Stimulated activated CD8-positive, alpha-beta memory T cell treated with anti-CD3 and anti-CD28 coated beads, Interleukin-4, amount 100 ng/mL, for 4 hours (primary cell): ENCODE measurements at places on chromosomes 6 and 20.

- peak; percentile 60 for DNase-seq
Measured at GRCh38 chr6:70955441-70956190, 1.2 kb downstream of the B3GAT2 start.

DNA sequence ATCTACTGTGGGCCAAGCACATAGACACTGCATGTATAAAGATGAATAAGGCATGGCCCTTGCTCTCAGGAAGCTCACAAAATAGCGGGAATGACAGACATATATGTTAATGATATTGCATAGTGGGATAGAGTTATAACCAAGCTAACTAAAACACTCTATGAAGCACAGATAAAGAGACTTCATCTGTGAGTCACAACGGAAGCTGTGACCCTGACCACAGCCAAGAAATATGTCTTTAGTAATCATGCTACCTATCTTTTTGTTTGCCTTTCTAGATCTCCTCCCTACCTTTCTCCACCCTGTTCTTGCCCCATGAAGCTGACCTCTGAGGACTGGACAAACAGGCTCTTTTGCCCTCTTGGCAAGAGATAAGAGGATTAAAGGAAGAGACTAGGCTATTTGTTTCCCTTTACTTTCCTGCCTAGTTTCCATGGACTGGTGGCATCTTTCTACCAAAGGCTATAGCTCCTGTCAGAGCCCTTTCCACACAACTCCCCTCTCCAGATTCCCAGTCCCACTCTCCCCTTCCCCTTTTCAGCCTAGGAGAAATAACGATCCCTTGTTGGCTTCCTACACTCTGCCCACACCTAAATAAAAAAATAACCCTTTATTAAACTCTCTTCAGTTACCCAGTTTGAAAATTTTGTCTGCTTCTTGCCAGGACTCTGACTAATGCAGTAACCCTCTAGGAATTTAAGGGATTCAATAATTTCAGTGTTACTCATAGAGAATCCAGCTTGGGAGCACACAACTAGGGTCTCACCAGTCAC lies 504.9 kb upstream of the MARCKS start:
- no peak for DNase-seq

DNA sequence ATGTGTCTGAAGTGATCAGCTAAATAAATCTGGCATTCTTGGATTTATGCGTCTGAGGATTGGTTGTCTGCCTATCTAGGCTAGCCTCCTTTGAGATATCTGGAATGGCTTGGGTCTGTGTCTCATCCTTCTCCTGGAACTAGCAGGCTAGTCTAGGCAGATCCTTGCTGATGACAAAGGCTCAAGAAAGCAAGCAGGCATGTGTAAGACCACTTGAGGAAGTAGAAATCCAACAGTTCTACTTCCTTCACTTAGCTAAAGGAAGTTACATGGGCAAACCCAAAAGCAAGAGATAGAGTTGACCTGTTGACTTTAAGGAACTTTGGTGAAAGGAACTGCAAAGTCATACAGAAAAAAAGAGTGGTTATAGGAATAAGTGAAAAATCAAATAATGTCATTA lies 672.6 kb downstream of the MAFB start:
- no peak for DNase-seq

DNA sequence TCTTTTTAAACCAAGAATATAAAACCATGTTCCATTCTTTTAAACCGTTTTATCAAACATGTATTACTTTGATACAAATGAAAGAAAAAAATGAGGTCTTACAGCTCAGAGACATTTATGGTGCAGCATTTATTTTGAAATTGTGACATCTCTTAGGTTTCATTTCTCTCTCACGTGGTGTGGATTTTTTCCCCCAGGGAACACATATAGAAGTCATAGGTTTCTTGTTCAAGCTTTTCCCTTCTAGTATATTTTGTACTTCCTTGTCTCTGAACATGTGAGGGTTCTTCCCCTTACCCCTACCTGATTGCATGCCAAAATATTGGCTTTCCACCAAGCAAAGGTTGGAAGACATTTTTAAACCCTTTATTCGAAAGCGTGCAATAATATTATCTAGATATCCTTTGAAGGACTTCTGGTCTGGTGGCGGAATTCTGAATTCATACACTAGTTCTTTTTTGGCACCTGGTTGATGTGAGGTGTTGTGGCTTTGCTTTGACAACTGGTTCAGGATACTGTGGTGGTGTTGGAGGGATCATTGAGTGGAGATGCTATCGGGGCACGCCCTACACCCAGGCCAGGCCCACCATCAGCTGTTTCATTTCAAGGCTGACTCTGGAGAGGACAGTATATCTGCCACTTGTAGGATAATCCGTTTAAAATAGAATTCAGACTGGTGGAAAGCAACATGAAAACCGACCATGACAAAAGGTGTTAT lies 5.6 kb upstream of the FAM50B start:
- DNase-seq, result no peak

- DNase-seq, result no peak
Measured at GRCh38 chr6:148934961-148935360, 188.1 kb downstream of the UST start.

- DNase-seq, result no peak
Measured at GRCh38 chr6:109834595-109835437, 143.3 kb upstream of the GPR6 start.

DNA sequence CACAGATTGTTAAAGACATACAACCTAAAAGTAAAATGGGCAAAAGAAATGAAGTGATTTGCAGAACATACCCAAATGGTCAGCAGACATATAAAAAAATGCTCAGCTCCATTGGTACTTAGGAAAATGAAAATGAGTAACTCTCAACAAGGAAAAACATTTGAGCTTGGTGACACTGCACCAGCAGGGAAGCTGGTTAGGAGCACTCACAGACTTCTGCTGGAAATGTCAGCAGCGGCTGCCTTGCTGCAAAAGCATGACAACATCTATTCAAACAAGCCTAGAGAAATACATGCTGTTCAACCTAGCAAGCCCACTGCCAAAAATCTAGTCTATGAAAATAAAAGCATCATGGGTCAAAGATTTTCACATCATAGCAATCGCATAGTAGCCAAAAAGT lies 99.0 kb upstream of the FOXQ1 start:
- DNase-seq, result no peak

DNA sequence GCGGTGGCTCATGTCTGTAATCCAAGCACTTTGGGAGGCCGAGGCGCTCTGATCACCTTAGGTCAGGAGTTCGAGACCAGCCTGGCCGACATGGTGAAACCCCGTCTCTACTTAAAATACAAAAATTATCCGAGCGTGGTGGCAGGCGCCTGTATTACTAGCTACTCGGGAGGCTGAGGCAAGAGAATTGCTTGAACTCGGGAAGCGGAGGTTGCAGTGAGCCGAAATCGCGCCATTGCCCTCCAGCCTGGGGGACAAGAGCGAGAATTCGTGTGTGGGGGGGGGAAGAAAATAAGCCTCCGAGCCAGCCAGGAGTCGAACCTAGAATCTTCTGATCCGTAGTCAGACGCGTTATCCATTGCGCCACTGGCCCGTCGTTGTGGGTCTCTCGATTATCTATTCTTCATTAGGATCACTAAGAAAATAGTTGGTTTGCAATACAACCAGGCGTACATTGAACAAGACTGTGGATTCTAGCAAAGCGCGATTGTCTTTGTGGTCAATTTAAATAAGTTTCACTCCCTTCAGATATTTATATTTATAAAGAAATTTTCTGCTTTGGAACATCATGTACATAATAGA lies 33.9 kb upstream of the PRSS16 start:
- no peak for DNase-seq

DNA sequence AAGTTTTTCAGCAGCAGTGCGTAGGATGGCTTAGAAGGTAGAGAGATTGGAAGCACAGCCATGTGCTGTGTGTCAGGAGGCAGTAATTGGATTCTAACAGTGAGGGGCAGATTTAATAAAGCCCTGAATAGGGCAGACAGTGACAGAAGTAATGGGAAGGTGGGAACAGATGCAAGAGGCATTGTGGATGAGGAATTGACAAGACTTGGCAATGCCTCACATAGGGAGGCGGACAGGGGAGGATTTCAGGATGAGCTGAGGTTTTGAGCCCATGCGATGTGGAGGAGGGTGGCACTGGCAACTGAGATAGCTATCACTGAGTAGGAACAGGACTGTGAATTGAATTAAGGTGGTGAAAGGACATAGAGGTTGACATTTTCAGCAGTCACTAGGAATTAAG lies 262.2 kb upstream of the FLRT3 start:
- no peak for DNase-seq

DNA sequence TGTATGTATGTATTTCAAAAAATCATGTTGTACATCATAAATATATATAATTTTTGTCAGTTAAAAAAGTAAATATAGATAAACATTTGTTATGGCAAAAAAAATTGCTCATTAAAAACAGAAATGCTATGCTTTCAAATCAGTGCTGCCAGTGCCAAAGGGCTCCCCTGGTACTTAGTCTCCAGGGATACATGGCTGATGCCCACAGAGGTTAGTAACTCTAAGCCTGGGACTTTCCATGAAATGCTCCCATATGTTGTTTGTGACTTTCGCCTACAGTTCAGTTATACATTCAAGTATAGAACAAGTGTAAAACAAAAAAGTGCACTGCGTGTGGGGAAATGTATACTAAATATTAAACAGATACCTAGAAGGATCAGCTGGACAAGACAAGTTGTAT lies 104.0 kb downstream of the TENT5A start:
- DNase-seq, result no peak

- no peak for DNase-seq
Measured at GRCh38 chr6:105253787-105254186, 74.0 kb upstream of the POPDC3 start.

- no peak for DNase-seq
Measured at GRCh38 chr6:140029551-140029950, 655.1 kb upstream of the CITED2 start.

GRCh38 chr6:36984581-36985416 lies 1.2 kb downstream of the MTCH1 start:
- DNase-seq, result peak; percentile 27

- no peak for DNase-seq
Measured at GRCh38 chr6:108524528-108525248, 36.0 kb upstream of the FOXO3 start.
